ENCODE measurements at places on chromosomes 7 and 10. TPM values are rescaled to one million over a fixed set of nuclear protein-coding genes. Genes with fewer than 3 reads are reported as not detected.

Gene CYP3A7
- not detected for total RNA-seq

Gene STRIP2
- total RNA-seq = not detected

DNA sequence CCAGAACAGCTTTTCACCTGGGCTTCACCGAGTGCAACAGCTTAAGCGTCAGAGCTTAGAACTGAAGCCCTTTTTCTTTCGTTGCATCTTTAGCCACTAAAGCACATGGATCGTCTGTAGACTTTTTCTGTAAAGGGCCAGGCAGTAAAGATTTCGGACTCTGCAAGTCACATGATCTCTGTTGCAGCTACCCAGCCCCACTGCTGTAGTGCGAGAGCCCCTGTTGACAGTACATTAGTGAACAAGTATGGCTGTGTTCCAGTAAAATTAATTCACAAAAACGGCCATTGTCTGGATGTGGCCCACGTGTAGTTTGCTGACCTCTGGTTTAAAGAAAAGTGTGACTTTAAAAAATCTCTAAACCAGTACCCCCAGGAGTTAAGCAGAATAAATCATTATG is 39.4 kb downstream of the FBH1 start:
- no peak for DNase-seq
- H3K27me3 ChIP-seq = no peaks in the 10 kb centered on the region
- H3K36me3 ChIP-seq = peaks cover 43% of the 10 kb centered on the region

DNA sequence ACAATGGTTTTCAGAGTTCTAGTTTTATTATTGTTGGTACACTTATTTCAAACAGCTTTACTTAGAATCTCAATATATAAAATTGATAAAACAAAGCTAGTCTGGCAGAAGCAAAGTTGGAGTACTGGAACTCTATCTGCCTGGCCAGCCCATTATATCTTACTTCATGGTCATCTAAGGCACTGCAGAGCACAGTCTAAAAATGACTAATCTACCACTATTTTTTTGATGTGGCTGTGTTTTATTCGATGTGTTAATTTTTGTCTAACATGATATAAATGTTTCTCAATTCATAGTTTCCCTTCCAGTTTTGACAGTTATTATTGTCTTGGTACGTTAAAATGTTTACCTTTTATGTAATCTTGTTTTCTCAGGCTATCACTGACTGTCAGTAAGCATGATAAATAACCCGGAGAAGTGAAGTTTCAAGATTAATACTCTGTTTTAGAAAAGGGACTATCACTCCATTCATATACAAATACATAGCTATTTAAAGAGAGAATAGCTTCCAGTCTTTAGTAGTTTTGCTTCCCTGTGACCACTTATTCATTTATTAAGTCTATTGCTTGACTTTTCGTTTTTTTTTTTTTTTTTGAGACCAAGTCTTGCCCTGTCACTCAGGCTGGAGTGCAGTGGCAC is 60.6 kb upstream of the CSTF2T start:
- no peak for DNase-seq
- H3K36me3 ChIP-seq = no peaks in the 10 kb centered on the region
- H3K4me3 ChIP-seq = no peak overlapping the region

DNA sequence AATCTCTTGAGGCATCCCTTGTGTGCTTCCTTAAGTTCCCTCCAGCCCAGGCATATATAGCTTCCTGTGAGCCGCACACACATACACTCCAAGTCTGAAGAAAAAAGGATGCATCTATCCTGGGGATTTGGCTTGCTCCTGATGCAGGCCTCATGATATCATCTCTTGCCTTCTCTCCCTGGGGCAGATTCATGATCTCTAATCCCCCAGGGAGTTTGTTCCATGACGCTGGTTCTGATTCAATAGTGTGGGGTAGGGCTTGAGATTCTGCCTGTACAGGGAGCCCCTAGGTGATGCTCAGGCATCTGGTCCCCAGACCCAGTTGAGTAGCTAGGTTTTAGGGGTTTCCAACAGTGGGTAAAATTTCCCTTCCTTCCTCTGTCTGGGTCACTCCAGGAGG is 1.5 kb downstream of the PON1 start:
- DNase-seq = no peak
- no peak overlapping the region for H3K27ac ChIP-seq
- H3K36me3 ChIP-seq = no peaks in the 10 kb centered on the region
- H3K27me3 ChIP-seq = no peaks in the 10 kb centered on the region
- no peak overlapping the region for H3K4me3 ChIP-seq

- H3K27me3 ChIP-seq = no peaks in the 10 kb centered on the region
- no peaks in the 10 kb centered on the region for H3K36me3 ChIP-seq
- peaks cover 22% of the 10 kb centered on the region for H3K4me1 ChIP-seq
- no peak overlapping the region for H3K4me3 ChIP-seq
- peak overlapping the region; percentile 41 for H3K27ac ChIP-seq
Observed at GRCh38 chr7:103121641-103122040, 27.3 kb downstream of the NAPEPLD start.

DNA sequence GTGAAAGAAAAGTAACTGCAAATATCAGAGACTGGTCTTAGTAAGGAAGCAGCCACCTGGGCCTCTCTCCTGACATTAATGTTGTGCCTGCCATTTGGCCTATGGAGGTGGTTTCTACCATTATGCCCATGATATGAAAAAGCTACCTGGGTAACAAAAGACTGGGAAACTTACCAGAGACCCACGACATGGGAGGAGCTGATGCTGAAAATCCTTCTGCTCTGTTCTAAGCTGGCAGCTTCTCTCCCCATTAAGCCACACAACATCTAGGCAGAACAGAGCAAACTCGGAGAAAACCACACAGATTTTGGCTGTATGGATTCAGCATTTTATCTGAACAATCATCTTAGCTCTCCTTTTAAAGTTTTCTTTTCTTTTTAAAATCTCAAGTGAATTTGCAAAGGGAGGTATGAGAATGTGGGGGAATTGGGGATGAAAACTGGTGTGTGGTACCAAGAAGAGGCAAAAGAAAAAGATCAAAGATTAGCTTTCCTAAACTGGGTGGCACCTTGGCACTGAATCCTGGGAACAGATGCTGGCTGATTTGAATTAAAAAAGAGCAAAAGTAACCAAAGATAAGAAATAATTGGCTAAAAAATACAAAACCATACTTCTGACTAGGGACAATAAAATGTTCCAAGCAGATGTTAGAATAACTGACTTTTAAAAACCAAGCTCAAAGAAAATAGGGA is 128.6 kb upstream of the ANKRD1 start:
- H3K4me3 ChIP-seq = no peak overlapping the region
- H3K4me1 ChIP-seq = peaks cover 17% of the 10 kb centered on the region
- no peaks in the 10 kb centered on the region for H3K36me3 ChIP-seq
- DNase-seq = no peak

- no peaks in the 10 kb centered on the region for H3K27me3 ChIP-seq
- H3K4me1 ChIP-seq = no peaks in the 10 kb centered on the region
- no peak for DNase-seq
- H3K4me3 ChIP-seq = no peak overlapping the region
- no peak overlapping the region for H3K27ac ChIP-seq
Observed at GRCh38 chr10:127337801-127338200, 141.4 kb upstream of the INSYN2A start.

All from thoracic aorta (tissue), 2 donors.